ENCODE measurements at places on chromosomes 6 and 20.

DNA sequence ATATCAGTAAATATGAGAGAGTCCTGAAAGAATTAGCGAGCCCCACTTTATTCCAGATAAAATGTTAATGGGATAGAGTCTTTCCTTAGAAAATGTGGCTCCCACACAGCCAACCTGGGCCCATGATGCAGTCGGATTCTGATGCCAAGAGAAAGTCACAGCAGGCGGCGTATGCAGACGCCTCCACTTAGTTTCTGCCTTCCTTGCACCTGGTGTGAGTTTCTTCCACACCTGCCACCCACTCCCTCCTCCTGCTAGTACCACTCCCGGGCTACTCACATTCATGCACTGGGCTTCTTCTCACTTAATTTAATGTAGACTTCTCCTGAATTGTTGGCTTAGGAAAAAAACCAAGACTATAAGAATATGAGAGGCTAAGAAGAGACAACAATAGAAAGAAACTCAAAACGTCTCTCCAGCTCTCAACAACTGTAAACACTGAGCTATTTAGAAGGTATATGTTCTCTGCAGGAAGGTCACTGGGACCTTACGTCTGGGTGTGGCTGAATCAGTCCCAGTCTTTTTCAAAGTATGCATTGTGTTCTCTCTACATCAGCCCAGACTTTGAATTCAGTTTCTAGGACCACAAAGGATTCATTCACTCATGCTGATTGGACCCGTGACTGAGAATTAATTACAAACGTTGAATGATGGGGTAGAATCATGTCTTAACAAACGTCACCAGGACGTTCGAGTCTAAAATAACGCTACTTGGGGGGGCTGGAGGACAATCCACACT lies 70.4 kb downstream of the GCNT2 start:
- DNase-seq, result no peak

DNA sequence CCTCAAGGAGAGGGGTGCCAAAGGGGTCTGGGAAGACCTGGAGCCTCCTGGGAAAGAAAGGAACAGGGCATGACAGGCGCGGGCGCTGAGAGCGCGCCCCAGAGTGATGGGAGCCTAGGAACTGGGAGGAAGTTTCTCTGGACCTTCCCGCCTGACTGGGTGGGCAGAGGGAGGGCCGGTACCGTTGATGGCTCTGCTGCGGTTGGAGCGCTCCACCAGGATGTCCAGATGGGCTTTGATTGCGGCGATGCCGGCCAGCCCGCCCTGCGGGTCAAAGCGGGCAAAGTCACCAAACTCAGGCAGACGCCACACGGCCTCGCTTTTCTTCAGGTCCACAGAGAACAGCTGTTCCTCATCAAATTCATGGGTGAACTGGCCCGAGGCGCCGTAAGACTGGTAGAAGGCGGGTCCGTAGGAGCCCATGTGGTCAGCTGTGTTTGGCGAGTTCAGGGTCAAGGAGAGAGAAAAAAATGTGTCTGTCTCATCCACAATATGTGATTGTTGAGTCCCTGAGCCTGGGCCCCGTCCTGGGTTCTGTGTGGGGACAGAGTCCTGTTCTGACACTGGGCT lies 1.5 kb downstream of the HLA-DOA start:
- DNase-seq, result no peak

DNA sequence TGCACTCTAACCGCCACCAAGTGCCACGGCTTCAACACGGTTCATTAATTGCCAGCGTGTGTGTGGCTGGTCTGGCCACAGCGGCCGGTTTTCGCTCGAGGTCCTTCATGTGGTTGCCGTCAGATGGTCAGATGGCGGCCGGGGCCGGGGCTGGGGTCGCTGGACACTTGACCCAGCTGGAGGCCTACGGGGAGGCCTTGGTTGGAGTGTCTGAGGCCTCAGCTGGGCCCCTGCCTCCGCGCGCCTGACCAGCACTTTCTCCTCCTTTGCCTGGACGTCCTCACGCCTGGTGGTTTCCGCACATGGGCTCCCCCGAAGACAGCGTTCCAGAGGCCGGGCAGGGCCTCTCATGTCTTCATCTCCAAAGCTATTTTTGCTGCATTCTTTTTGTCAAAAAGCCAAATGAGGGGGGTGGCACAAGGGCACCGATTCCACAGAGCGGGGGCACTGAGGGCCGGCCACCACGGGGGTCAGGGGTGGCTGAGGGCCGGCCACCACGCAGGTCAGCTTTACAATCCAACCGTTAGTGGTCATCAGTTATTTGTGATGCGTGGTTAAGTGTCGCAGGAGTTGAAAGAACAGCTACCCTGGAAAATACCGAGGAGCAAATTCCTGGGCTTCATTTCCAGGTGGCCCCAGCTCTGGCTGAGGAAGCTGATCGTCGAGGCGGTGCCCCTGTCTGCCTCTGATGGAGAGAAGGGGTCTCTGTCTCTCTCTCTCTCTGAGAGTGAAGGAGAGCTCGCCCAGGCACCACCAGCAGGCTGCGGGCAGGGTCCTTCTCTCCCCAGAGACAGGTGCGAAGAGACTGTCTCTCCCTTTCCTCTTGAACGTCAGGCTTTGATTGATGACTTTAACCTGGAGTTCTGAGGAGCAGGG lies 50.5 kb upstream of the FRMD1 start:
- no peak for DNase-seq

DNA sequence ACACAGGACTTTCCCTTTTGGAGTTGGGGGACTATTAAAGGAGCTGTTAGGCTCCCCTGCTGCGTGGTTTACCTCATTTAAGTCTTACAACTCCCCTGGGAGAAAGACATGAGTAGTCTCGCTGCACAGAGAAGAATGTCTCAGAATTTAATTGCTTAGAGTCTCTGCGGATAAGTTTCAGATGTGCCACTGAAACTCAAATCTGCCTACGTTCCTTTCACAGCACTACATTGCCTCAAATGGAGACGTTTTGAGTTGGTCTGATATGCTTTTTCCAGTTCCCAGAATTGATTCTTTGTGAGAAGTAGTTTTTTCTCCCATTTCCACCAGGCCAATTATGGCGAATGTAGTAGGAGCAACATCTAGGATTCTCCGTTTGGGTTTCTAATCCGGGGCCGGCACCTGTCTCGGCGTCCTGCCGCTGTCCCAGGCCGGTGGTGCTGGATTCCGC lies 532 bp upstream of the SLC35F1 start:
- DNase-seq, result no peak

DNA sequence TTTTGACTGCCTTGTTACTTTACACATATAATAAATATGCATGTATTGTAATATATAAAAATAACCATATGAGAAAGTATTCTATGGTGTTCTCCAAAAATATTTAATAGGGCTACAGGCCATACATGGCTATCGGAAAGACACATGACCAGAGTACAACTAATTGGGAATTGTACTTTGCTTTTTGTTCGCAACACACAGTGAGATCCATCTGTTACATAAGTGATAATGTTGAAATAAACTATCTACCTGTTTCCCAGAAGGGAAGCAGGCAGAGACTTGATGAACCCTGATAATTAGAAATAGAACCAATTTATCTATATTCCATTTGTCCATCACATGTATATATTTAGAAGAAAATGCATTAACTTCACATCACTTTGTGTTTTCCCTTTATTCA lies 344.0 kb upstream of the PLCB4 start:
- DNase-seq, result no peak

- DNase-seq, result no peak
Measured at GRCh38 chr20:52859156-52859876, 112.8 kb upstream of the TSHZ2 start.

GRCh38 chr20:63160641-63161175 lies 55.2 kb downstream of the YTHDF1 start:
- no peak for DNase-seq

DNA sequence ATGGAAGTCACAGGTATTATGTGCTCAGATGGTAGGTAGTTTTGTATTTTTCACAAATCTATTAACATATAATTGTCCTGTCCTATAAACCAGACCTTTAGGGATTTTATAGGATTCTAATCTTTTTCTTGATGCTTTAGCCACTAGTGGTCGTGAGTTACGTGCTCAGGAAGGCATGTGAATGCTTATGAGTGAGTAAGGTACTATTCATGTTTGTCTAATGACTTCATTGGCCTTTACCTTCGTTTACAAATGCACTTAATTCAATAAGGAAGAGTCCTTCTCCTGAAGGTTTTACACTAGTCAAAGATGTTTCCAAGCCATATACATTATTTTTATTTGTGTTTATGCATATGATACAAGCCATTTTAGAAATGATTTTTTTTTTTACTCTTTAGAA lies 23.0 kb downstream of the PACRG start:
- peak; percentile 23 for DNase-seq

GRCh38 chr6:31898383-31899011 lies 999 bp upstream of the EHMT2 start:
- peak; percentile 63 for DNase-seq

Data from HepG2 (cell line).